Midbrain (tissue), 1 donor: ENCODE measurements at places on chromosomes 2 and 18.

- no peak for DNase-seq
Observed at GRCh38 chr2:41194230-41194629, 742.3 kb upstream of the SLC8A1 start.

DNA sequence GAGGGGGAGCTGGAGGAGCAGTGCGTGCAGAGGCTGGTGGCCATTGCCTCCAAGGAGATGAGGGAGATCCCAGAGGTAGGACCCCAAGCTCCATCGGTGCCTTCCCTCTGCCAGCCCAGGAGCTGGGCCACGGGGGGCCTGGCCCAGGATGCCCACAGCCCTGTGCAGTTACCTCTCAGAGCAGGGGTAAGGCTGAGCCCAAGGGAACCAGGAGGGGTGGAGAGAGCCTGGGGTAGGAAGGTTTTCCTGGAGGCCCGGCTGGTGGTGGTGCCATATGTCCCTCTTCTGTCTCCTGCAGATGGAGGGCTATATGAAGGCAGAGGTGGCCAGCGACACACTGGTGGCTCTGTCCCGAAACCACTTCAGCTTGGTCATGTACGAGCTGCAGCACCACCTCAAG lies 11.4 kb downstream of the MROH2A start:
- no peak for DNase-seq

DNA sequence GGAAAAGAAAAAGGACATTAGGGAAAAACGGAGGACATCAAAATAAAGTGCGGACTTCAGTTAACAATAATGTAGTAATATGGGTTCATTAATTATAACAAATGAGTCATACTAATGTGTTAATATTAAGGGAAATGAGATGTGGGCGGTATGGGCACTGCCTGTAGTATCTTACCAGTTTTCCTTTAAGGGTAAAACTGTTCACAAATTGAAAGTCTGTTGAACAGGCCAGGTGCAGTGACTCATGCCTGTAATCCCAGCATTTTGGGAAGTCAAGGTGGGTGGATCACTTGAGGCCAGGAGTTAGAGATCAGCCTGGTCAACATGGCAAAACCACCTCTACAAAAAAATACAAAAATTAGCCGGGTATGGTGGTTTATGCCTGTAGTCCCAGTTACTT lies 56.8 kb upstream of the PMAIP1 start:
- no peak for DNase-seq

GRCh38 chr2:111030260-111030891 lies 90.3 kb upstream of the BCL2L11 start:
- DNase-seq, result no peak

- DNase-seq, result no peak
Observed at GRCh38 chr18:27062802-27063201, 122.3 kb downstream of the CHST9 start.
